ENCODE measurements at places on chromosomes 2 and 18.
A peak's percentile ranks its signal among the peaks of the same experiment; 100 is the strongest.

DNA sequence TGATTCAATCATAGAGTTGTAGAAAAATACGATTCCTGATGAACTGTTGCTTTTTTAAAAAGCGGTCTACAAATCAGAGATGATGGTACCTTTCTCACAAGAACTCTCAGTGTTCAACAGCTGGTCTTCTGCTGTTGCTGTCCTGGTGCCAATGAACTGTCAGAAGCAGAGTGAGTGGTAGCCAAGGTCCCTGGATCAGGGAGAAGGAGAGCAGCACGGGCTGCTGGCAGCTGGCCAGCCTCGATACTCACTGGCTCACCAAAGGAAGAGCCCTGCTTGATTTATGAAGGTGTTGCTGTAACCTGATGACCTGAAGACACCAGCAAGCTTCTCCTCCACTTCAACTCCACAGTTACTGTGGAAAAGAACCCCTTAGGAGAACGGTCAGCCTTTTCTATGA lies 300.8 kb upstream of the SOX11 start:
- DNase-seq = no peak

DNA sequence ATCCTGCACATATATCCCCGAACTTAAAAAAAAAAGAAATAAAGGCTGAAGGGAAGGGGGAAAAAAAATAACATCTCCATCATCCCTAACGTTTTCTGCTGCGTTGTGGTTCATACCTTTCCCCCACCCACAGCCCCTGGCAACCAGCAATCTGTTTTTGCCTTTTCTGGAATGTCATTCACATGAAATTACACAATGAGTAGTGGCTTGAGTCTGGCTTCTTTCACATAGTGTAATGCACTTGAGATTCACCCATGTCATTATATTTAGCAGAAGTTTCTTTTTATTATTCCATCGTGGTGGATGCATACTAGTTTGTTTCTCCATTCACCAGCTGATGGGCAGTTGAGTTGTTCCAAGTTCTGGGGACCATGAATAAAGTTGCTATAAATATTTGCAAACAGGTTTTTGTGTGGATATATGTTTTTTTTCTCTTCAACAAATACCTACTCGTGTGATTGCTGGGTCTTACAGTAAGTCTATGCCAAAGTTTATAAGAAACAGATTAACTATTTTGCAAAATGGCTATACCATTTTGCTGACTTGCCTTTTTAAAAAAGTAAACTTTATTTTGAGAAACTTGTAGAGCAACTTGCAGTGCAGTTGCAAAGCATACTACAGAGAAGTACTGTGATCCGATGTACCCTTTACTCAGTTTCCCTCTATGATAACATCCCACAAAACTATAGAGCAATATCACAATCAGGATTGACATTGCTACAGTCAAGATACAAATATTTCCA lies 322.5 kb downstream of the LPIN1 start:
- no peak for DNase-seq

DNA sequence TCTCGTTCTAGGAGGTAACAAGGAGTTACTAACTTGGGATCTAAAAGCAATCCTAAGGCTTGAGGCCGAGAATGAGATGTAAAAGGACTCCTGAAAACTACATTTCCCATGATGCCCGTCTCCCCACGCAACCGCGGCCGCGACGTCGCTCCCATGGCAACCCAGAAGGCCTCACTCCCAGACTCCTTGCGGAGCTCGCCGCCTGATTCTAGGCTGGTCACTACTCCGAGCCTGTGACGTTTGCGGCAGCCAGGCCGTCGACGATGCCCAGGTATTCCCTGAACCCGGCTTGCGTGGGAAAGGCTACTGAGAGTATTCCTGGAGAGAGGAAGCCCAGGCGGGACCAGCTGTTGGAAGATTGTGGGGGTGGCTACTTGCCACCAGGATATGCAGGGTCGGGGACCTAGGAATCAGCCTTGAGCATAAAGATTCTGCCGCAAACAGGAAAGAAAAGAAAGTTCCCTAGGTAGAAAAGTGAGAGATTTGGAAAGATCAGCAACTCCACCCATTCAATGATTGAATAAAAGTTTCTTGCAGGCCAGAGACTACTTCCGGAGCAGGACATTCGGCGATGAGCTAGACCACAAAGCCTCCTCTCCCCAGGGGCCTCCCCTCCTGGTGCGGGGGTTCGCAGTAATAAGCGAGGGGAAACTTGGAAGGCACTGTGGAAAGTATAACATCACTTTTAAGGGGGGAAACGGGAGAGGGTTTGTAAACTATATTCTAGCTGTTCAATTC lies at the start of gene DYNC2LI1:
TSS of gene DYNC2LI1 (plus strand) at position 164 of the 738 bp plus-strand sequence. CDS start at position 264, 100 bp downstream.
- peak; percentile 80 for DNase-seq

- DNase-seq = no peak
Observed at GRCh38 chr2:86171295-86171694, 24.0 kb downstream of the IMMT start.

DNA sequence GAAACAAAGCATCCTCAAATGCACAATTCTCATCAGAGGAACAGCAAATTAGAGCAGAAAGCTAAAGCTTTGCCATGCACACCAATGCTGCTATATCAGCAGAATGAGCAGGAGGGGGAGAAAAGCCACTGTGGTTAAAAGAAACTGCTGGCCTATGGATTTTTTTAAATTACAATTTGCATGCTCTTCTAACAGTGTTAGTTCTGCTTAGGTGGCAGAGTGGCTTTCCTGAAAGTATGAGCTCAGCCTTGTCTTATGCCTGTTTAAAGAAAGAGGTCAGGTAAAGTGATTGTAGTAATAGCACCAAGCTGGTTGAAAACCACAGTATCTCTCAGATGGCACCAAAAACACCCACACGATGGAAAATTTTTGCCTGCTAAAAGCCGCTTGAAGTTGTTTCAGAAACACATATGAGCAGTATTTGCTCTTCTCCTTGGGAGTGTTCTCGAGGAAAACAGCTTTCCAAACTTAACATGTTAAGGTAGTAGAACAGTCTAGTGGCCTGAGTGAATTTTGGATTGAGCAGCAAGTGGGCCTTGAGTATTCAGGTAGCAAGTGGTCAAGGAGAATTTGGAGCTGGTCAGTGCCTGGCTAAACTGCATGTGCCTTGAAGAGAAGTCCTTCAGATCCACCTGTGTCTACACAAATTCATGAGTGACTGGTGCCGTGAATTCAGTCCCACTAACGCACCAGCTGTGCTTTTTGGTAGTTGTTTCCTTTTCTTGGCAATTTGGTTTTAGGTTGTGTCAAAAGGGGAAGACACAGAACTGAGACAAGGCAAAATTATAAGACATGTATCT lies 19.6 kb upstream of the NDUFV2 start:
- DNase-seq = no peak

GRCh38 chr2:160407393-160408172 lies 86.0 kb downstream of the RBMS1 start:
- peak; percentile 60 for DNase-seq

DNA sequence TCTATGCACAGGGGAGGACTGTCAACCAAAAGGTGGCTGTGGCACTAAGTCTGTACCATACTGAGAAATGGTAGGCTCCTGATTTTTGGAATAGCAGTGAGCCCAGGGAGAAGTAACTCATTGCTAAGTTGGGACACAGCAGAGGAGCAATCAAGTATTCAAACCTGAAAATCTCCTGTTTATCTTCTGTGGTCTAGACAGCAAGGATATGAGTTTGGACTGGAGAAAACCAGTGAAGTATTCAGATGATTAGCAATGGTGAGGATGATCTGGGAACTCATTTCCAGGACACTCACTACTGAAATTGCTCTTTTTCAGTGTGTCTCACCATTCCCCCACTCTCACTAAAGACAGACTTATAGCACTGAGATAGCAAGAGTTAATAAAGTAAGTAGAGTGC lies 112.0 kb downstream of the GULP1 start:
- DNase-seq = no peak

DNA sequence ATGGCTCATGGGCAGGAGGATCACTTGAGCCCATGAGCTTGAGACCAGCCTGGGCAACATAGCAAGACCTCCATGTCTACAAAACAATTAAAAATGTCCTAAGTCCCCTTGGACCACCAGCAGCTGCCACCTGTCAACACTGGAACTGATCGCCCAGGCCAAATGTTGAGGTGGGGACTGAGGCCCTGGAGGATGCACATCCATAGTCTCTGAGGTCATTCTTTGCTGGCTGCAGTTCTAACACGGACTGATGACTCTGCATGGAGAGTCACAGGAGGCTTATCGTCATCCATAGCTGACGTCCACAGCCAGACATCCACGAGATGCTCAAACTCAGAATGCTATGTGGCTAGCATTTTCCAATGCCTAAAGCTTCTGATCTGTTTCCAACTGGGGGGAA lies 151.3 kb downstream of the BCL2 start:
- DNase-seq = no peak

DNA sequence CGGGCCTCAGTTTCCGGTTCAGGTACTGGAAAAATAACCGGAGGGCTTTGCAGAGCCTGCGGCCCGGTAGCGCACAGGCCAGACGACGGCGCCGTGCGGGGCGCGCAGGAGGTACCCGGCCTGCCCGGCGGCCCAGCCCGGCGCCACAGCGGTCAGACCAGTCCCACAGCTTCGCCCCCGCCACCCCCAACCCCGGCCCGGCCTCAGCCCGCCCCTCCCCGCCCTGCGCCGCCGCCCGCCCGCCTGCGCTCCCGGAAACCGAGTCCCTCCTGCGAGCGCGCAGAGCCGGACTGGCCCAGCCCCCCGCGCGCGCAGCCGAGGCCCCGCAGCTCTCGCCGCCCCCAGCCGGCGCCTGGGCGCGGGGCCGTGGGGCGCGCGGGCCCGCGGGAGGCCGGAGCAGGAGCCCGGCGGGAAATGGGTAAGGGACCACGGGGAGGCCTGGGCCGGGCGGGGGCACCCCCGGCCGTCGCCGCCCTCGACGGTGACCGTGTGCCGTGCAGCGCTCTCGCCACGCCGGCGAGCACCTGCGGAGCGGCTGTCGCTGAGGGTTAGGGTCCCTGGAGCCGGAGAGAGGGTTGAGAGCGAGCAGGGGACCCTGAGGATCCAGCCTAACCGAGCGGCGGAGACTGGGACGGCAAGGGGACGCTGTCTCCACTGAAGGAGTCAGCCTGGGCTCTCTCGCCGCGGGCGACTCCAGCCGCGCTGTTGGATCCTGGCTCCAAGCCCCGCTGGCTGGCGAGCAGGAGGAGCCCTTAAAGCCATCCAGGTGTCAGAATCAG lies 16.5 kb upstream of the PSD4 start:
- DNase-seq = peak; percentile 58

DNA sequence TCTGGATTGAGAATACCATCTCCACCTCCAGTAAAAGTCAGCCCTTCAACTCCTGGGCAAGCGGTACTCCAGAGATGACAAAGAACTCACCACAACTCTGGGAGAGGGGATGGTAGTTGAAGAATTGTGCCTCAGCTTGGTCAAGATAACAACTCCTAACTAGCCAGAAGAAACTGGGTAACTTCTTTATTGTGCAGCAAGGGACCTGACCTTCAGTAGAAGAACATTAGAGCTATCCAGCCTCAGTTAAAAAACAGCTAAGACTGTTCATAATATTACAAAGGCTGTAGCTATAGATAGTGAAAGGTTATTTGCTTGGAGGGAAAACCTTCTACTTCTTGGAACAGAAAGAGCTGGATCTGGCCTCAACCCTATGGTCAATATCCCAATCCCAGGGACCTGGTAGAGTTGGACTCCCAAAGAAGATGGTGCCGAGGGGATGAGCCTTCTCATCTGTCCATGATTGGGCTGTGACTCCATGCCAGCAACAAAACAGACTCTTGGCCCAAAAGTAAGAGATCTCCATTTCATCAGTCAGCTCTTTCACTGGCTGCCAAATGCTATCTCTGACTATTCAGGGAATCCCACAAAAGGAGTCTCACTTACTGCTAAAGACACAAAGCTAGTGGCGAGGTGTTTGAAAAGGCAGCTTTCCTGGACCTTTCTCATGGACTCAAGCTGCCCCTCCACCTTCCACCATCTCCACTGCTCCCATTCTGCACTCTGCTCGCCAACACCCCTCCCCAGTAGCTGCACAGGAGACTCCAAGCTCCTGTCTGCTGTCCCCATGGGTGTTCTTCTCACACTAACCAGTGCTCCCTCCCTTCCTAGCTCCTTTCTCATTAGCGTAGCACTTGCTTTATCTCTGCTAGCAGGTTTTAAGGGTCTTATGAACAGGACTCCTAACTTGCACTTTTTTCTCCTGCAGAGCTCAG lies 145.8 kb downstream of the CAPN13 start:
- no peak for DNase-seq

GRCh38 chr18:35371412-35372195 lies 5.5 kb downstream of the ZNF396 start:
- no peak for DNase-seq

DNA sequence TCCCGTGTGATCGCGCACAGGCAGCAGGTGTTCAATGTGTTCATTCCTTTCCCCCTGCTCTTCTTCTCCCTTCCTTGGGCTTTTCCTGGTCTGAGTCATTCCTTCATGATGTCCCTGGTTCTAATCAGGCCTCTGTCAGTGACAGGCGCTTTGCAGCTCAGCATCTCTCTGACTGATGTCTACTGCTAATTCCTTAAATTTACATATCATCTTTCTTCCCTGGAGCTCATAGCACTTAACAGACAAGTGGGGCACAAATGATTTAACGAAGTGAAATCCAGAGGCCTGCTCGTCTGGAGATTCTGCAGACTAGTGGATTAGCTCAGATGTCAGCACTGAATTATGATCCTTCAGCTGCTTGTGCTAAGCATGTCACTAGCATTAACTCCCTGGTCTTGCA lies 77.9 kb downstream of the NRP2 start:
- no peak for DNase-seq

DNA sequence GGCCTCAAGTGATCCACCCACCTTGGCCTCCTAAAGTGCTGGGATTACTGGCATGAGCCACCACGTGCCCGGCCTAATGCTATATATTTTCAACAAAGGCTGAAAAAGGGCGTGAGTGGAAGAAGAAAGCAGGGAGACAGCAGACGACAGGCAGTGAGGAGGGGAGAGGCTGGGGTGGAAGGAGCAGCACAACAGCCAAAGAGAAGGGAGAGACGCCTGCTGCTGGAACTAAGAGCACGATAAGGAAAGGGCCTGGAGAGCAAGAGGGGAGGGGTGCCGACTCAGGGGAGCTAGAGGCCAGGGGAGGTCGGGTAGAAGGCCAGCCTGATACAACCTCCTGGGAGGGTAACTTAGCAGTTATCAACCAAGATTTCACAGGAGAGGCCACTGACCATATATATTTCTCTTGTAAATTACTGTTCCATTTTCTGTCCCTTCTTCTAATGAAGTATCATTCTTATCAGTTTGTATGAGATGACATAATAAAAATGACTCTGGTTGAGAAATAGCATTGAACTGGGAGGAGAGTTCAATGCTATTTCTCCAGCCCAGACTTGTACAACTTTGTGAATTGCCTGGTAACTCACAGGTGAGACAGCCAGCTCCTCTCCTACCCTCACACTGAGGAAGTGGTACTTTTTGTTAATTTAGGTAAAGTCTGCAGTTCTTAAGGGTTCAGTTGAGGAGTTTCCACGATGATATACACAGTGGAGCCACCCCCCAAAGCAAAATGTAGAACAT lies 5.8 kb upstream of the RNU4ATAC start:
- DNase-seq = no peak

GRCh38 chr2:52077159-52077558 lies 1045.2 kb upstream of the NRXN1 start:
- DNase-seq = no peak
